ENCODE measurements at places on chromosomes 3 and 15.

DNA sequence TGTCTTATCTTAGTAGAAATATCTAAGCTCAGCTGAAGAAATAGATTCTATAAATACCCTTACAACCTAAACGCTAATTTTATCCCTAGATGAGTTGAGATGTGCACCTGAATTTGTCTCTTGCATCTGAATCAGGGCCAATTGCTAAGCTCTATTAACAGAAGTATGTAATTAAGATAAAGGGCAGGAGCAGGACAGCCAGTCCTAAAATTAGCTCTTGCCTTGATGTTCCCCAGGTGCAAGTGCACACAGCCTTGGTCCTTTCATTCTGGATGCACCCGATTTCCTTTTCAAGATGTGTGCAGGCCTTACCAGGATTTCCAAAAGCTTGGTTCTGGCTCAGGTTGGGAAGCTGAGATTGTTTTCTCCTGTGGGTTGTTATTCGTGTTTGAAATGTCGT lies 52.4 kb downstream of the MAGI1 start:
- no peak for DNase-seq

- DNase-seq = no peak
Measured at GRCh38 chr3:147836330-147836729, 427.2 kb downstream of the ZIC1 start.

GRCh38 chr3:146142757-146143156 lies 18.2 kb downstream of the PLOD2 start:
- DNase-seq = peak; percentile 43

- DNase-seq = no peak
Measured at GRCh38 chr15:52879904-52880303, 89.8 kb upstream of the ONECUT1 start.

Data from AG10803 (cell line).